ENCODE measurements at places on chromosomes 11 and 22.

GRCh38 chr11:126114486-126115126, 51.9 kb upstream of the CDON start:
- DNase-seq, result no peak

GRCh38 chr11:31160504-31161422, 208.8 kb downstream of the DCDC1 start:
- DNase-seq, result no peak

DNA sequence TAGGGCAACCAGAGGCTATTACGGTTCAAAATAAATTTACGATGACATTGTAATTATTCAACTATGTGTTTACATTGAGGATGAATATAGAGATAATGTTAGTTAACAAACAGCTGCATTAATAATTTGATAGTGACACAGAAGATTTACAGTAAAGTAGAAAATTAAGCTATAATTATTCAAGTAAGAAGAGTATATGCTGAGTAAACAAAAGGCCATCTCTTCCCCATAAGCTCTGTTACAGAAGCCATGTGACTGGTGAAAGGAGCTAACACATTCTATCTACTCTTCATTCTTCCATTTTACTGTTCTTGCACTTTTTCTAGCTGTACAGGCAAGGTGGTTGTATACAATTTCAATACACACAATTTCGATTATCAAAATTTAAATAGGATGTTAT, 54.2 kb downstream of the IMMP1L start:
- DNase-seq, result no peak

- no peak for DNase-seq
These were observed 517.8 kb downstream of the MN1 start for GRCh38 chr22:27283714-27284113.

- peak; percentile 92 for DNase-seq
These were observed 10.1 kb downstream of the SYT12 start for GRCh38 chr11:67032830-67033551.

- DNase-seq, result peak; percentile 63
These were observed 941.0 kb upstream of the CHORDC1 start for GRCh38 chr11:91163619-91164451.

DNA sequence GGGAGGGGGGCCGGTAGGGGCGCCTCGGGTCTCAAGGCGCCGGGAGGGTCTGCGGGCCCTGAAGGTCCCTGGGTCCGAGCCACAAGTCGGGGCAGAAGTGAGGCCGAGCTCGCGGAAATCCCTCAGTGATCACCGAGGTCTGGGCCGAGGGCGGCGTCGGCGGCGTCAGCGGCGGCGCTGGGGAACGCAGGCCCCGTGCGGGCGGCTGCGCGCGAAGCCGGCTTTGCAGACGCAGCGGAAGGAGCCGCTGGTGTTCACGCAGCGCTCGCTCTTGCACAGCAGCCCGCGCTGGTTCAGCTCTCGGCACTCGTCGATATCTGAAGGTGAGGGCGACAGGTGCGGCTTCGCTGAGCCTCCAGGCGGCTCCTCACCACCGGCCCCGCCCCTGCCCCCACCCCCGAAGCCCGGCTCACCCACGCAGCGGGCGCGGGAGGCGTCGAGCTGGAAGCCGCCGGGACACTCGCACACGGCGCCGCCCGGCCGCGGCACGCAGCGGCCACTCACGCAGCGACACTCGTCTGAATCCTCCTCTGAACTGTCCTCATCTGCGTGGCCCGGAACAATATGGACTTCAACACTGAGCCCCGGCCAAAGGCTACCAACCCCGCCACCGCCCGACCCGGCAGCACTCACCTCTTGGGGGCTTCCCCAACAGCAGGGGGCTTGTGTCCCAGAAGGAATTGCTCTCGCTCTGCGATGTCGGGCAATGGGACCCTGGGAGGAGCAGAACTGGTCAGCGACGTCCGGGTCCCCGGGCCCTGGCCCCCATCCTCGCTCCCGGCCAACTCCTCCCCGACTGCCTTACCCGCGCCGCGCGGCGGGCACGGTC, 14.2 kb downstream of the SCYL1 start:
- peak; percentile 68 for DNase-seq

DNA sequence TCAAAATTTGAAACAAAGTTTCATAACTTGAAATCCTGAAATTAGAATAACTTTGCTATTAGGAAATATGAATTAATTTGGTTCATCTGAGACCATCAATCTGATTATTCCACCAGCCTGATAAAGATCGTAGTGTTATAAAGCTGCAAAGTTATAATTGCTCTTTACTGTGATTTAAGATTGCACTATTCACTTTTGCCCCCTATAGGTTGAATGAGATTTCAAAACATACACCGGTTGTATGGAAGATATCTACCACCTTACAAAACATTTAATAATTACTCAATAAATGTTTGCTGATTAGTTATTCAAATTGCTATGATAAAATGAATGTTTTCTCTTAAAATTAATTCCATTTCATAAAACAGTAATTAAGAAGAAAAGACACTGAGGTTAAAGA, 26.1 kb downstream of the APIP start:
- DNase-seq, result no peak

DNA sequence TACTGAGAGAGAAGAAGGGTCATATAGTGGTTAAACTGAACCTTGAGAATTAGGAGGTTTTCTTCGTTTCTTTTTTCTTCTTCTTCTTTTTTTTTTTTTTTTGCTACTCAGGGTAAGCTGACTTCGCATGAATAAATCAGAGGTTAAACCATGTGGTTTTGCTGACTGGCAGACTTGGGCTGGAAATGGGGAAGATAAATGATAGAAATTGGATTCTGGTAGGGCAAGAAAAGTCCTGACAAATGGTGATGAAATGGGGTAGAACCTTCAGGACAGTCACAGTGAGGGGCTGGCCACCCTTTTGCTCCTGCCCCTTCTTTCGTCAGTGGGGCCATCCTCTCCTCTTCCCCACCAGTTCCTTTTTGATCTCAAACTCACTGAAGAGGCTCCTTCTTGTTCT, 1.6 kb upstream of the SWAP70 start:
- no peak for DNase-seq

GRCh38 chr22:40232624-40233023, 54.9 kb downstream of the TNRC6B start:
- no peak for DNase-seq

- DNase-seq, result peak; percentile 88
These were observed 56.1 kb downstream of the PIWIL4 start for GRCh38 chr11:94623120-94623735.

DNA sequence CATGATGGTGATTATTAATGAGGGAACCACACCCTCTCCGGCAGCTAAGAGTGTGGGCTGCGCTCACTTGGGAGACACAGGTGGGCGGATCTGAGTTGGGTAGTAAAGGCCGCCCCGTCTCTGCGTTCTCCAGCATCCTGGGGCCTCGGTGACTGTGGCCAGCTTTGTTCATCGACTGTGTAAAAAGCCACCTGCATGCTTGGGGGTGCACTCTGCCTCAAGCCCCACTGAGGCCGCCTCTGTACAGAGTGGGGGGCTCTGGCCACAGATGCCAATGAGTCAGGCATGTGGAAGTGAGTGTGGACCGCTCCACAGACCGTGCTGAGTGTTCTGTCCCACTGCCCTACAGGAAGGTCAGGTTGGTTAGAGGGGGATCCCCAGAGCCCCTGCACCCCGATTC, 192.7 kb downstream of the SHANK2 start:
- no peak for DNase-seq

Measured in islet precursor cell (in vitro differentiated cells).